Stomach (tissue), 19 donors: ENCODE measurements at places on chromosomes 11 and 22.
A peak's percentile ranks its signal among the peaks of the same experiment; 100 is the strongest.

DNA sequence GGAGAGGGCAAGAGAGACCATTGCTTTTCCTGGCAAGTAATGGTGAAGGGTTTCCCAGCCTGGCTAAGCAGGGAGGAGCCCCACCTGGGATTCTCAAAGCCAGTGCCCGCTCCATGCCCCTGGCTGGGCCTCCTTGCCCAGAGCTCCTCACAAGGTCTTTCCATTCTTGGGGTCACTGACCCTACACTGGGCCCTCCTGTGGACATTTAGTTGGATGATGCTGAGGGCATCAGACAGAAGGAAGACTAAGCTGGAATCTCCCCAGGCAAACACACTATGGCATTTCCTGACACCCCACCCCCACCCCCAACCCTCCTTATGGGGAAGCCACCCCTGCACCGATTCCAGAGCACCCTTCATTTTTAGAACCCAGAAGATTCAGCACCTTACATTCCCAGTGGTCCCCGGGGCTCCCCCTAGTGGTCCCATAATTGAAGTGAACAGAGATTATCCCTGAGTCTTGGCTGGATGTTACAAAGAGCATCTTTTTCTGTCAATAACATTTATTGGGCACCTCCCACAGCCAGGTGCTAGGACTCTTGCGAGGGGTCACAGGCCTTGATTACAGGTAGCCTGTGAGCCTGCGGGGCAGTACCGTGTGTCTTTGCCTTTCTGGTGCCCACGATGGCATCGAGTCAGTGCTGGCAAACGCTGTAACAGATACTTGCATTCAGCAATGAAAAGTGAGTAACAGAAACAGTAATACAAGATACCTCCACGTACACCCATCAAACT lies 548.5 kb downstream of the BUD13 start:
- peaks cover 34% of the 10 kb centered on the region for H3K27me3 ChIP-seq
- H3K4me1 ChIP-seq, result no peaks in the 10 kb centered on the region
- no peak overlapping the region for H3K4me3 ChIP-seq

DNA sequence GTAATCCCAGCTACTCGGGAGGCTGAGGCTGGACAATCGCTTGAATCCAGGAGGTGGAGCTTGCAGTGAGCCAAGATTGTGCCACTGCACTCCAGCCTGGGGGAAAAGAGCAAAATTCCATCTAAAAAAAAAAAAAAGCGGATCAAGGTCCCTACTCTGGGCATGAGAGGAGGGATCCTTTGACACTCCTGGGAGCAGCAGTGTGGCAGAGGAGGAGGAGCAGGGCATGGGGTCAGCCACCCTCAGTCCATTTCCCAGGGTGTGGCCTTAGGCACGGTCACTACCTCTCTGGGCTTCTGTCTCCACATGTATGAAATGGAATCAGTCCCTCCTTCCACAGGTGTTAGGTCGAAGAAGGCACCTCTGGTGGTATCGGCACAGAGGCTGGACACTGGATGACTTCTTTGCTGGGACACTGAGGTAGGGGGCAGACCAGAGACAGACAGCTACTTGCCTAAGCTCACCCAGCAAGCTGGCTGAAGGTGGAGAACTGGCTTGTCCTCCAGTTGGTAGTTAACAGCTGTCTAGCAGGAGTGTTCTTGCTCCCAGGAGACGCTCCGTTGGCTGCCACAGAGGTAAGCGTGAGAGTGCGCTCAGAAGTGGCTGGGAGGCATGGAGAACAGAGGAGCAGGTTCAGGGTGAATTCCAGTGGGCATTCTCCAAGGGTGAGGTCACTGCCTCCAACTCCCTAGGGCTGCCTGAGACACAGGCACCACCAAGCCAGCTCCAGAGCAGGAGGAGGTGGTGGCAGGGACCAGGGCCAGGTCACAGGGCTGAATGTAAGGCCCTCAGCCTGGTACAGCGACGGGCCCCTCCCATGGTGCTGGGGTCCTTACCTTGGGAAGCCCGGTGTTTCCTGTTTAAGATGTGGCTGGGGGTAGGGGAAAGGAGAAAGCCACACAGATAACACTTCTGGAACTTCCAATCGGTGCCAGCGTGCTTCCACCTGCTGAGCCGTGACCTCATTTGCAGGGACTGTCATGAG lies 19.5 kb downstream of the TXN2 start:
- H3K27me3 ChIP-seq, result no peaks in the 10 kb centered on the region
- H3K36me3 ChIP-seq, result peaks cover 10% of the 10 kb centered on the region
- peaks cover 63% of the 10 kb centered on the region for H3K4me1 ChIP-seq
- peak overlapping the region; percentile 16 for H3K27ac ChIP-seq
- no peak overlapping the region for H3K4me3 ChIP-seq
- no peak for DNase-seq

- no peak overlapping the region for H3K4me3 ChIP-seq
- no peaks in the 10 kb centered on the region for H3K36me3 ChIP-seq
- no peaks in the 10 kb centered on the region for H3K4me1 ChIP-seq
- H3K27me3 ChIP-seq, result no peaks in the 10 kb centered on the region
Observed at GRCh38 chr11:9057888-9058287, 33.5 kb downstream of the SCUBE2 start.

DNA sequence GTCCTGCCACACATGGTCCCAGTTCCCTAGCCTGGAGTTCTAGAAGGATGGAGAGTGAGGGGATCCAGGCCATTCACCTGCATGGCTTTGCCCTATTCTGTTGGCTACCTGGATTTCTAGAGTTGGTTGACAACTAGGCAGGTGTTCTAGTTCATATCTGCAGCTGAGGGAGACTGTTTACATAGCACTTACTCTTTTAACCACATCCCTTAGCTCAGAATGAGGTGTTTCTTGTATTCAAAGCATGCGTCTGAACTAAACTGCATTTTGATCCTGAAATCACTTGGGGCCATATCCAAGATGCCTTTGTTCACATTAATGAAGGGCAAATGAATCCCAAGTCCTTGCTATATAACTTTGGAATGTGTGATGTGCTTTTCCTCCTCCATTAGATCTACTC lies 60.9 kb downstream of the SYT13 start:
- no peak for DNase-seq
- peaks cover 24% of the 10 kb centered on the region for H3K36me3 ChIP-seq
- no peak overlapping the region for H3K27ac ChIP-seq
- H3K4me3 ChIP-seq, result no peak overlapping the region
- H3K27me3 ChIP-seq, result no peaks in the 10 kb centered on the region
- H3K4me1 ChIP-seq, result no peaks in the 10 kb centered on the region

- DNase-seq, result no peak
- no peak overlapping the region for H3K27ac ChIP-seq
- H3K27me3 ChIP-seq, result no peaks in the 10 kb centered on the region
- no peaks in the 10 kb centered on the region for H3K36me3 ChIP-seq
Observed at GRCh38 chr11:103714246-103714645, 322.2 kb upstream of the DDI1 start.

DNA sequence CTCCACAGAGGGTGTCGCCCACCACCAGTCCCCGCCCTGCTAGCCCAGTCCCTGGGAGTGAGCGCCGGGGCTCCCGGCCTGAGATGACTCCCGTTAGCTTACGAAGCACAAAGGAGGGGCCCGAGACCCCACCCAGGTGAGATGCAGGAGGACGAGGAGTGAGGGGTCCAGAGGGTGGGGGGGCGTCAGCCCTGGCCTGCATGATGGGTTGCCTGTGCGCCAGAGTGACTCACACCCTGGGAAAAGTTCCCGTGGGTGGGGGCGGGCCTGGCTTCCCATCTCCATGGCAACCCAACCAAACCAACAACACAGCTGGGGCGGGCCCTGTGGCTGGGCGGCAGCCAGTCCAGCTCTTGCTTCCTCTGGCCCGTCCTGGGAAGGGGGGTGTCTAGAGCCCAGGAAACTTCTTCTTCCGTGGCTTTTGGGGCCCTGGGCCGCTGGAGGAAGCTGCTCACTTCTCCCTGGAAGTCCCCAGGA lies 4.5 kb downstream of the GAS2L1 start:
- H3K27me3 ChIP-seq, result peaks cover 30% of the 10 kb centered on the region
- no peaks in the 10 kb centered on the region for H3K36me3 ChIP-seq
- H3K4me1 ChIP-seq, result peaks cover 93% of the 10 kb centered on the region
- peak; percentile 98 for DNase-seq
- H3K4me3 ChIP-seq, result peak overlapping the region; percentile 11
- peak overlapping the region; percentile 89 for H3K27ac ChIP-seq

- DNase-seq, result no peak
- H3K27me3 ChIP-seq, result no peaks in the 10 kb centered on the region
- H3K27ac ChIP-seq, result no peak overlapping the region
- H3K4me1 ChIP-seq, result peaks cover 4% of the 10 kb centered on the region
- no peak overlapping the region for H3K4me3 ChIP-seq
- H3K36me3 ChIP-seq, result peaks cover 100% of the 10 kb centered on the region
Observed at GRCh38 chr11:63904743-63905142, 12.2 kb downstream of the RCOR2 start.

DNA sequence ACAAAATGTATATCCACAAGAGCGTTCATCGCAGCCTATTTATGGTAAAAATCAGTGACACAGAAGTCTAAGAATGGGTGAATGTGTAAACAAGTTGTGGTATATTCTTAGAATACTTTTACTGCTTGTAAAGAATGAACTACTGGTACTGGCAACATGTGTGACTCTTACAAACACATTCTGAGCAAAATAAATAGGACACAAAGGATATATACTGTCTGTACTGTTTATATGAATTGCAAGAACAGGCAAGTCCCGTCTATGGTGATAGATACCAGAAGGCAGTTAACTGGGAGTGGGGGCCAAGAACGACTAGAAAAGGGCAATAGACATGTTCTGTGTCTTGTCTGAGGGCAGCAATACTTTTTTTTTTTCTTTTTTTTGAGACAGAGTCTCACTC lies 112.6 kb downstream of the TBC1D22A start:
- no peak overlapping the region for H3K27ac ChIP-seq
- no peaks in the 10 kb centered on the region for H3K36me3 ChIP-seq
- H3K4me1 ChIP-seq, result no peaks in the 10 kb centered on the region
- DNase-seq, result no peak

DNA sequence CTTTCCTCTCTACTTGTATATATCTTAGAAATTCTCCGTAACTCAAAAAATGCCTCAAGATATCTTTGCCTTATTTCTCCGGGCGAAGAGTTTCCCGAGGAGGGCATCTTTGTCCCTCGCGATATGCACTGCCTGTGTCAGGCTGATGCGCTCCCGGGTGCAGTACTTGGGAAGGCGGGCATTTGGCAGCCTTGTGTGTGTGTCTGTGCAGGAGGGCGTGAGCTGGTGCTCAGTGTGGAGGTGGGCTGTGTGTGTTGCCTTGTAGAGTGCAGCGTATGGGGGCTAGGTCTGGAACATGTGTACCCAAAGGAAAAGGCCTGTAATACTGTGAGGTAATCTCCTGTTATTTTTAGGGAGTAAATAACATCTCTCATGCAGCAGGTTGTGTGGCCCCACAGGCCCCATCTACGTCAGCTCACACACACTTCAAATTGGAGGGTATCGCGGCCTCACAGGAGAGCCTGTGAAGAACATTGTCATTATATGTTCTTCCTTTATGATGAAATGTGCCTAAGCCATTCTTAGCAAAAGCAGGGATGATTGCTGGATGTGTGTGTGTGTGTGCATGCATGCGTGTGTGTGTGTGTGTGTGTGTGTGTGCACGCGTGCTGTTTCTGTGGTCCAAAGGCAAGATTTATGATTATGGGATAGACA lies 77.5 kb downstream of the KCNJ1 start:
- no peaks in the 10 kb centered on the region for H3K4me1 ChIP-seq
- H3K4me3 ChIP-seq, result no peak overlapping the region
- H3K27ac ChIP-seq, result no peak overlapping the region
- DNase-seq, result no peak
- peaks cover 22% of the 10 kb centered on the region for H3K36me3 ChIP-seq
- H3K27me3 ChIP-seq, result no peaks in the 10 kb centered on the region

GRCh38 chr11:9142732-9143131 lies 51.3 kb upstream of the SCUBE2 start:
- H3K4me3 ChIP-seq, result no peak overlapping the region
- H3K36me3 ChIP-seq, result peaks cover 43% of the 10 kb centered on the region
- H3K4me1 ChIP-seq, result peaks cover 31% of the 10 kb centered on the region
- no peak for DNase-seq
- H3K27ac ChIP-seq, result no peak overlapping the region

DNA sequence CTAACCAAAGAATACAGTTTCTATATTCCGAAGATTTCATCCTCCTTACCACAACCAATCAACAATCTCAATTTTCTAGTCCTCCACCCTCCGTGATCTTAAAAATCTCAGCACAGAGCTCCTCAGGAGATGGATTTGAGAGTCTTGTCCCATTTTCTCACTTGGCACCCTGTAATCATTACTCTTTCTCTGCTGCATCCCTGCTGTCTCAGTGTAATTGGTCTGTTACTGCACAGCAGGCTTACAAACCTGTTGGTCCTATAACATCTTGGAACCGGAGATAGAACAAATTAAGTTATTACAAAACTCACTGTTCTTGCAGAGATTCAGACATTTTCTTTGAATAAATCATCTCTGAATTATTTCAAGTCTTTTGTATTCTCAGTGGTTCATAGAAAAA lies 1227.2 kb downstream of the JRKL start:
- H3K4me1 ChIP-seq, result no peaks in the 10 kb centered on the region
- no peak overlapping the region for H3K27ac ChIP-seq
- H3K36me3 ChIP-seq, result no peaks in the 10 kb centered on the region
- H3K27me3 ChIP-seq, result no peaks in the 10 kb centered on the region
- H3K4me3 ChIP-seq, result no peak overlapping the region
- no peak for DNase-seq

DNA sequence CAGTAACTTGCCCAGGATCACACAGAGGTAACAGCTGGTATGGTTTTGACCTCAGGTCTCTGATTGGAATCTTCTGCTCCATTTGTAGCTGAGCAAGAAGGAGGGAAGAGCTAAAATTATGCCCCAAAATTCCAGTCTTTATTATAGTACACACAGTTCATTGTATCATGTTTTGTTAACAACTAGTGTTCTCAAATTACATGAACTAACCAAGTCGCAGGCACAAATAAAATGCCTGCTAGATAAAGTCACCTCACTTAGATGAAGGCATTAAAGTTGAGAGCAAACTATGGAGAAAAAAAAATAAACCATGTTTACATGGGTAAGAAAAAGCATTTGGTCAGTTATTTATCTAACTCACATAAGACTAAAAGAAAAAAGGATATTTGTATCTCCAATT lies 58.8 kb downstream of the PDGFD start:
- H3K4me1 ChIP-seq, result no peaks in the 10 kb centered on the region
- H3K27ac ChIP-seq, result no peak overlapping the region
- H3K27me3 ChIP-seq, result no peaks in the 10 kb centered on the region

DNA sequence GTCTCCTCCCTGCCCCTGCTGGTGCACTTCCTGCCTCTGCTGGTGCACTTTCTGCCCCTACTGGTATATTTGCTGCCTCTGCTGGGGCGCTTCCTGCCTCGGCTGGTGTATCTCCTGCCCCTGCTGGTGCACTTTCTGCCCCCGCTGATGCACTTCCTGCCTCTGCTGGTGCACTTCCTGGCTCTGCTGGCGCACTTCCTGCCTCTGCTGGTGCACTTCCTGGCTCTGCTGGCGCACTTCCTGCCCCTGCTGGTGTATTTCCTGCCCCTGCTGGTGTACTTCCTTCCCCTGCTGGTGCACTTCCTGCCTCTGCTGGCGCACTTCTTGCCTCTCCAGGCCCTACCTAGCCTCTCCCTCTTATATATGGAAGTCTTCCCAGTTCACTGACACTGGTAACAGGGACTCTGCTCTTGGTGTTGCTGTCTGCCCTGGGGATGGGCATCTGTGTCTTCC lies 10.1 kb downstream of the MTFP1 start:
- no peak overlapping the region for H3K4me3 ChIP-seq
- H3K4me1 ChIP-seq, result no peaks in the 10 kb centered on the region
- DNase-seq, result peak; percentile 56
- H3K27me3 ChIP-seq, result no peaks in the 10 kb centered on the region
- H3K36me3 ChIP-seq, result no peaks in the 10 kb centered on the region
- H3K27ac ChIP-seq, result no peak overlapping the region

GRCh38 chr22:27223317-27224177 lies 566.2 kb downstream of the MIAT start:
- DNase-seq, result no peak
- H3K4me1 ChIP-seq, result peaks cover 4% of the 10 kb centered on the region
- no peak overlapping the region for H3K27ac ChIP-seq
- no peak overlapping the region for H3K4me3 ChIP-seq
- no peaks in the 10 kb centered on the region for H3K36me3 ChIP-seq
